Stimulated activated CD8-positive, alpha-beta memory T cell treated with anti-CD3 and anti-CD28 coated beads, Interleukin-2, amount 100 ng/mL, for 1 hour (primary cell): ENCODE measurements at places on chromosomes 16 and 17.

- DNase-seq: no peak
Measured at GRCh38 chr17:79280866-79281572, 206.4 kb downstream of the ENGASE start.

DNA sequence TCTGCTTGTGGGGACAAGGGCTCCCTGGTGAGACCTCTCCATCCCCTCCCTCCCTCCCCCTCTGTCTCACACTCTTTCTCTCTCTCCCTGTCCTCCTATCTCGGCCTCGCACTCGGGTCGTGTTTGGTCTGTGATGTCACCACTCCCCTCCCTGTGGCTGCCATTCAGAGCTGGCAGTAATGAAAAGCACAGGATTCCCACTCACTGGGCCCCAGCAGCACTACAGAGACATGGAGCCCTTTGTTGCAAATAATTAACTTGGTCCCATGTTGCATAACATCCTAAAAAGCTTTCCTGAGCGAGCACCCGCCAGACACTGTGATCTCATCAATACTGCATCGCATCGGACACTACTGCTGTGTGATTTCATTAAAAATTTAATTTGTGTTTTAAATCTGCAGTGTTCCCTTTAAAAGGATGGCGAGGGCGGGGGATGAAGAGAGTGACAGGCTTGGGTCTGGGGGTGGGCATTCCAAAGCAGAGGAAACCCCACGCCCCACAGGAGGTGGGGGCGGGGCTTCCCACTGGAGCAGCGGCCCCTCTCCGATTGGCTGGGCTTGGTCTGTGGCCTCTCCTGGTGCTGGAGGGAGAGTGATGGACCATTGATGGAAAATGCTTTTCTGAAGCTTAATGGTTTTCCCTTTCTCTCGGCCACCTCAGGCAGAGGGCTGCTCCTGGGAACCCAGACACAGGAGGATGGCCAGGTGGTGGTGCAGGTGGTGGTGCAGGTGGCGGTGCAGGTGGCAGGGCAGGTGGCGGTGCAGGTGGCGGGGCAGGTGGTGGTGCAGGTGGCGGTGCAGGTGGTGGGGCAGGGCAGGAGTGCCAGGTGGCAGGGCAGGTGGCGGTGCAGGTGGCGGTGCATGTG is 15.3 kb upstream of the NPTX1 start:
- DNase-seq: no peak

DNA sequence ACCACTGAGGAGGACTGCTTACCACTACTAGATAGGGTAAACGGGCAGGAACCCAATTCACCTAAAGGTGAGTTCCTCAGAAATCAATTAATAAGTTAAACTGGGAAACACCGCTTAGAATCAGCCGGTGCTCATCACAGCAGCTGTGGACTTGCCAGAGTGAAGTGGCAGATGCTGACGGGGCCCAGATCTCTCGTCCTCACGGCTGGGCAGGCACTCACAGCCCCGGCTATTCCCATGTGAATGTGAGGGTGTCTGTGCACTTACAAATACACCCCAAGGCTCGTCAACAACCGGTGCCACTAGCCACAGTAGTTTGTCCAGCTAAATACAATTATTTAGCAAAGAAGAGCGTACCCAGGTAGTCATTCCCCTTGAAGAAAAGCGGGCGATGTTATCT is 29.7 kb downstream of the MBTPS1 start:
- no peak for DNase-seq

DNA sequence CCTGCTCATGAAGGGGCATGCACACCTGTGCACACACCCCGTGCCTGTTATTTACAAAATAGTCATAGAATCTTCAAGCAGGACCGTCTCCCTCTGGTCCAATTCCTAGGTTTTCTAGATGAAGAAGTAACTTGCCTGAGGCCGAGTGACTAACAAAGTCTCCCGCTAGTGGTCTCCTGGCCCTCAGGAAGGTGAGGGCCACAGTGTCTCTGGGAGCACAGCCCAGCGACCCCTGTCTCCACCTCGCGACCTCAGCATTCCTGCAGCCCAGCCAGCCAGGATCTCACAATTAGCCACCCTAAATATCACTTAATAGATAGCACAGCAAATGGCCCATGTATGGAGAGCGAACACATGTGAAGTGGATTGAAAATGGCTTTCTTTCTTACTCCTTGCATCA is 30.5 kb upstream of the CACNG1 start:
- no peak for DNase-seq

GRCh38 chr17:51263006-51263405 is 2.7 kb downstream of the UTP18 start:
- no peak for DNase-seq

DNA sequence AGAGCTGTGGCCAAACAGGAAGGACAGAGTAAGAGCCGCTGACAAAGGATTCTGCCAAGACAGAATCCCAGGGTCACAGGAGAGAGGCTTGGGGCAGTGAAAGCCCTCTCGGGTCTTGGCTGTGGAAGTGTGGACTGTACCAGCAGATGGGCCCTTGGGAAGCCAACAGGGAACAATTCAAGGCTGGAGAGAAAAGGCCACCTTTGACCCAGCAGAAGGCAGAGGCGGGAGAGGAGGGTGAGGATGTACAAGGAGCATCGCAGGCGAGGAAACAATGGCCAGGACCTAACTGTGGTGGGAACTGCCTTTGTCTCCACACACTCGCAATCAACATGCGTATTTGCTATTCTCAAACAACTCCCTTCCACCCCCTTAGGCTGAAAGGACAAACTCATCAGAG is 15.7 kb downstream of the CARHSP1 start:
- no peak for DNase-seq

DNA sequence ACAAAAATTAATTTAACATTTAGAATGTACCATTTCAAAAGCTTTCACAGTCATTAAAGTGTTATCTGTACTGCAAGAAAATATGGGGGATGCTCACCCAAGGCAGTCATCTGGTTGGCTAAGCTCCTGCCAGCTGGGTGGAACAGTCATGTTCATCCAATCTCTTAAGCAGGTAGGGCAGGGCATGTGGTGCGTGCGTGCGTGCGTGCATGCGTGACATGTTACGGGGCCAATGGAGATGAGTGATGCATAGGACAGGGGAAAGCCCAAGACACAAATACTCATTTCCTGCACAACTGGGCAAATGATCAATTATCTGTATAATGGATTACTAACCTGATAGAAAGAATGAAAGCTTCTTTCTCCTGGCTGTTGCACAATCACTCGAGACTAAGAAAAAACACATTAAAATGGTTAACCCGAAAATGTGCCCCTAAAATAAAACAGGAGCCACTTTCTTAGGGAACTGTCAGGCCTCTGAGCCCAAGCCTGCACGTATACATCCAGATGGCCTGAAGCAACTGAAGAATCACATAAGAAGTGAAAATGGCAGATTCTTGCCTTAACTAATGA is 104.4 kb downstream of the MYO1D start:
- no peak for DNase-seq

- DNase-seq: no peak
Measured at GRCh38 chr16:67034487-67034886, 5.5 kb downstream of the CBFB start.

DNA sequence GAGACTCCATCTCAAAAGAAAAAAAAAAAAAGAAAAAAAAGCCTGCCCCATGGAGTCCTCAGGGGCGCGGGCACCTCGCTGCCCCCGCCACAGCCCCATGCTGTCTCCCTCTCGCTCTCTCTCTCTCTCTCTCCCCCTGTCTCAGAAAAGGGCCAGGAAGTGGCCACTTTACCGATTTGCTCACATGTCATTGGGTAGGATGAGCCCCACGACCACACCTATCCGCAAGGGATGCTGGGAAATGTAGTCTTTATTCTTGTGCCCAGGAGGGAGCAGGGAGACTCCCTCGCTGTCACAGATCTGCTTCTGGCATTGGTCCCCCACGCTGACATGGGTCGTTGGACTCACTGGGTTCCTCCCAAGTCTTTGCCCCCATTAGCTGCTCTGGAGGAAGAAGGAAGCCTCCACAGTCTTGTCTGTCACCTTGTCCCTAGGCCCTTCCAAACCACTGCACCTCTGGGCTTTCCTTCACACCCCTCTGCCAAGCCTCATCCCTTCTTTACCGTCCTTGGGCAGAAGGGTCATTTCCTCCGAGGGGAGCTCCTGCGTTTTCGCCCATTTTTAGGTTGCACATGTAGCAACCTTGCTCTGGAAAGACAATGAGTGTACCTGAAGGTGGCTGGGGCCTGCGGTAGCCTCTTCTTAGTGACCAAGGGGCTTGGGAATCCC is 6.9 kb upstream of the GJD3 start:
- no peak for DNase-seq

- DNase-seq: no peak
Measured at GRCh38 chr17:11372692-11373091, 131.7 kb downstream of the SHISA6 start.

DNA sequence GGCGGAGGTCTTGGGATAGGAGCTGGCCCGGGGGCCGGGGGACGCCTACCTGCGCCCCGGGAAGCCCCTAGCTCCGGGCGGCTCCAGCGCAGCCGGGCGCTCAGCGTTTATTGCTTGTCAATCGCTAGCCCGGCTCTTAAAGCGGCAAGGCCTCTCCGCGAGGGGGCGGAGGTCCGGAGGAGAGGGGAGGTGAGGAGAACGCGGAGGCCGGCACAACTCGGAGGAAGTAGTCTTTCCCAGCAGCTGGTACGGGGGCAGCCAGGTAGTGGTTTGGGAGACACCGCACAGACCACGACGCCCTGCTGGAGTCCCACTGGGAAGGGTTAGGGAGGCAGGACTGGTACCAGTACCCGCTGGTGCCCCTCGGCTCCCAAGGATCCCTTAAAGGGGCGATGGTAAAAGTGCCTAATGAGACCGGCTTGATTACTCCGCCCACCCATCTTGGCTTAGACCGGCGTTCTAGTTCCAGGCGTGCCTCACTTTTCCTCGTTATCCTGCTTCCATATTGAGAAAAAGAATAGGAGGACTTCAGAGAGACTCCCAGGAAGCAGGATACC is at the start of gene MPP2:
MPP2 (minus strand) TSS at position 112 of the 557 bp plus-strand sequence. CDS start 3,076 bp downstream, outside the sequence.
- DNase-seq: no peak

DNA sequence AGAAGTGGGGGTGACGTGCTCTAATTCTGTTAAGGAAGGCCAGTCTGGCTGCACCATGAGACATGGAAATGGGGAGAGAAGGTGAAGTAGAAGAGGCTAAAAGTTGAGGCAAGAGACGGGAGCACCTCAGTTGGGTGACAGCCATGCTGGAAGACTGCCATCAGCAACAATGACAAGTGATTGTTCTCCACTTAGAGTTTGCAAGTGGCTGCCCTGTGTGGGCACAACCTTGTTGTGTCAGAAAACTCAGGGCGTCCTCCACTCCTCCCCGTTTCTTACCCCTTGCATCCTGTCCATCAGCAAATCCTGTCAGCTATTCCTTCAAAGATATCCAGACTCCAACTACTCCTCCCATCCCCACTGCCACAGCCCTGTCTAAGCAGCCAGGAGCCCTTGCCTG is 17.6 kb downstream of the CES1 start:
- no peak for DNase-seq

DNA sequence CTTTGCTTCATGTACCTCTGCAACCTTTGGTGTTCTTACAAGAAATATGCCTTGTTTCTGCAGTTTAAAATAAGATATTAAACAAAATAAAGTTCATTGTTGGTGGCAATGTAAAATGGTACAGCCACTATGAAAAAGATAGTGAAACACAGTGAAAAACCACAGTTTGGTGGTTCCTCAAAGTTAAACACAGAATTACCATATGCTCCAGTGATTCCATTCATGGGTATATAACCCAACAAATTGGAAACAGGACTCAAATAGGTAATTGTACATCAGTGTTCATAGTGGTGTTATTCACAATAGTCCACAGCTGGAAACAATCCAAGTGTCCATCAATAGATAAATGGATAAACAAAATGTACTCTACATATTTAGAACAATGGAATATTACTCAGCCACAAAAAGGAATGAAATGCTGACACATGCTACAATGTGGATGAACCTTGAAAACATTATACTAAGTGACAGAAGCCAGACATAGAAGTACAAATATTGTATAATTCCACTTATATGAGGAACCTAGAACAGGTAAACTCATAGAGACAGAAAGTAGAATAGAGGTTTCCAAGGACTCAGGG is 49.2 kb downstream of the CUEDC1 start:
- DNase-seq: no peak

- no peak for DNase-seq
Measured at GRCh38 chr16:4529085-4530060, 9.2 kb downstream of the CDIP1 start.

DNA sequence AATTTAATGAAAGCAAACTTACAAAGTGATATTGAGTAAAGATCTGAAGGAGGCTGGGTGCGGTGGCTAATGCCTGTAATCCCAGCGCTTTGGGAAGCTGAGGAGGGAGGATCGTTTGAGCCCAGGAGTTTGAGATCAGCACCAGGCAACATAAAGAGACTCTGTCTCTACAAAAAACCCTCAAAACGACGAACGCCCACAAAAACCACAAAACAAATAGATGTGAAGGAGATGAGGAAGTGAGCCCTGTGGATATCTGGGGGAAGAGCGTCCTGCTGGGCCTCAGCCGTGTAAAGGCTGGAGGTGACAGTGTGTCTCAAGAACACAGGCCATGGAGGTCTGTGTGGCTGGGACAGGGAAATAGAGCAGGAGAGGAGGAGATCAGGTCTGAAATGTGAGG is 68.8 kb downstream of the ITFG1 start:
- no peak for DNase-seq

DNA sequence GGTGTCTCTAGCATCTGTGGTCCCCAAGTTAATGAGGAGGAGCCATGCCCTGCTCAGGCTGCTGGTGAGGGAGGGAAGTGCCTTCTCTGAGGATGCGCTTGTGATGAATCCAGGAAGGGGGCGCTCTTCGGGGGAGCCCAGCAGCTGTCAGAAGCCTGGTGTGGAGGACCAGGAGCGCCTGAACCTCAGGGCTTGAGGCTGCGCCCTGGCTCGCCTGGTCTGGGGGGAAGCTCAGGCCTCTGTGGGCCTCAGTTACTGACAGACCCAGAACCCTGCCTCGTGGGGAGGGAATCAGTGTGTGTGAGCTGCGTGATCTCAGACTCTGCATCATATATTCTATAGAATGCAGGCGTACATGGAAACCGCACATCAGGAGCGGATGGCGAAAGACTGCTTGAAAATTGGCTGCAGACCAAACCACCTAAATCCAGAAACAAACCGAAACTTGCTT is 126.1 kb downstream of the SEC14L1 start:
- no peak for DNase-seq

GRCh38 chr17:39794249-39794970 is 56.7 kb downstream of the GRB7 start:
- no peak for DNase-seq

DNA sequence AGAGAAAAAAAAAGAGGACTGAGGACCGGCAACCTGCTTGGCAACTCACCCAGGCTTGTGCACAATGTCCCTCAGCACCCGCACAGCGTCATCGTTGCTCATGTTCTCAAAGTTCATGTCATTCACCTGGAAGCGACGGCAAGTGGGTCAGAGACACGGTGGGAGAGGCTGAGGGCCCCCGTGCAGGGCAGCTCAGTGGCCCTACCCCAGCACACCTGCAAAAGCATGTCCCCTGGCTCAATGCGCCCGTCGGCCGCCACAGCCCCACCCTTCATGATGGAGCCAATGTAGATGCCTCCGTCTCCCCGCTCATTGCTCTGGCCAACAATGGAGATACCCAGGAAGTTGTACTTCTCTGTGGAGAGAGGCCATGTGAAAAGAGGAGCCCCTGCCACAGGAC is 5.4 kb downstream of the DVL2 start:
- no peak for DNase-seq
